CD8-positive, alpha-beta T cell (primary cell): ENCODE measurements at places on chromosomes 7 and 10. TPM values are rescaled to one million over a fixed set of nuclear protein-coding genes. Genes with fewer than 3 reads are reported as not detected.

Gene WAPL
- 35.3 TPM for total RNA-seq

Gene GIMAP5
- total RNA-seq = 23.5 TPM

Gene TMEM26
- not detected for total RNA-seq

Gene GPR37
- total RNA-seq = not detected

Gene VPS50
- 20.2 TPM for total RNA-seq

Gene CUBN
- 3.3 TPM for total RNA-seq

Gene FBXL13
- total RNA-seq = 1.5 TPM

Gene PNLIP
- not detected for total RNA-seq

Gene RAMP3
- total RNA-seq = not detected

Gene LSM8
- 48.4 TPM for total RNA-seq

Gene ADCY1
- total RNA-seq = not detected

Gene SKAP2
- total RNA-seq = 3.5 TPM

Gene TMEM270
- total RNA-seq = not detected

Gene SPDYE9
- total RNA-seq = not detected

Gene OR9A2
- not detected for total RNA-seq

Gene TRIL
- not detected for total RNA-seq

Gene TUBAL3
- total RNA-seq = not detected

Gene RNF133
- not detected for total RNA-seq

Gene LIPJ
- total RNA-seq = not detected

Gene C10orf95
- total RNA-seq = 0.31 TPM

Gene TAF3
- 12.1 TPM for total RNA-seq

Gene DNA2
- 5.3 TPM for total RNA-seq

Gene AKR1C3
- 0.53 TPM for total RNA-seq

Gene CLDN3
- not detected for total RNA-seq

Gene CASD1
- 19.1 TPM for total RNA-seq

Gene PGAM1
- total RNA-seq = 56.7 TPM

Gene CPA4
- not detected for total RNA-seq
